ENCODE measurements at places on chromosomes 4 and X. TPM values are rescaled to one million over a fixed set of nuclear protein-coding genes. Genes with fewer than 3 reads are reported as not detected.

TRIML2 gene
- polyA plus RNA-seq: not detected

DDX3X gene
- 222 TPM for polyA plus RNA-seq

HTR2C gene
- polyA plus RNA-seq: 0.58 TPM

PNMA5 gene
- polyA plus RNA-seq: 0.21 TPM

PNCK gene
- 7.0 TPM for polyA plus RNA-seq

CFAP97 gene
- polyA plus RNA-seq: 49.6 TPM

PAPSS1 gene
- 101 TPM for polyA plus RNA-seq

SPATA18 gene
- polyA plus RNA-seq: 1.3 TPM

XAGE1B gene
- not detected for polyA plus RNA-seq

RASGEF1B gene
- polyA plus RNA-seq: 11.2 TPM

CXorf65 gene
- polyA plus RNA-seq: not detected

IQCM gene
- polyA plus RNA-seq: not detected

DGAT2L6 gene
- not detected for polyA plus RNA-seq

UGT2A3 gene
- polyA plus RNA-seq: 86.3 TPM

UGT8 gene
- 67.8 TPM for polyA plus RNA-seq

SPANXB1 gene
- polyA plus RNA-seq: not detected
